Small intestine (tissue), 16 donors: ENCODE measurements at places on chromosomes 13 and 19.

DNA sequence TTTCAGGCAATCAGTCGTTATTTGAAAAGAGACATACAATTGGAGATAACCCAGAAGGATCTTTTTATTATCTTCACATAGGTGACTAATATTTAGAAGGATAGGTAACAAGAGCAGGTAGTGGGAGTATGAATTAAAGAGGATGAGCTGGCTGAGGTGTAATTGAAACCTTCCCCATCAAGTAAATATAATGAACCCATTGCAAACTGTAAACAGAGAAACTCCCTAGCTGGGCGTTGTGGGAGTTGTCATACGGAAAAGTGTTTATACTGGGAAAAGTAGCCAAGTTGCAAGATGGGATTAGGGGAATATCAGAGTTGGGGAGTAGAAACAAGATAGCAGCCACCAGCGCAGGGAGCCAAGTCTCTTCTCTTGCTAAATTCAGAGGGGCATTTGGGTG is 448.4 kb downstream of the COG6 start:
- no peak for DNase-seq

- DNase-seq, result no peak
These were observed 5.8 kb downstream of the TM9SF2 start for GRCh38 chr13:99507054-99507453.

- DNase-seq, result no peak
These were observed 26.2 kb upstream of the CD33 start for GRCh38 chr19:51198641-51199040.

DNA sequence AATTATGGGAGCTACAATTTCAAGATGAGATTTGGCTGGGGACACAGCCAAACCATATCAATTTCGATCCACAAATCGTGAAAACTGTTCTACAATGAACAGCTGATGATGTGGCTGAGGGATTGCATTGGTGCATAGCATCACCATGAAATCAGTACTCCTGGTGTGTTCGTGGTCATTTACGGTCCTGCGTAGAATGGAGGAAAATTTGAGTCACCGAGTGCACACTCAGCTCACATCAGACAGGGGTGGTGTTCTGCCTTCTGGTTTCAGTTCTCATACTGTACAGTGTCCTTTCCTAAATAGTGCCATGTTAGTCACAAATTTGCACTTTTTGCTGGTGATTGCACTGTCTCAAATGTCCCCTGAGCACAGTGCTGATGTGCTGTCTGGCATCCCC is 39.2 kb downstream of the MYH14 start:
- DNase-seq, result no peak

GRCh38 chr19:35224681-35225571 is 3.6 kb downstream of the FAM187B start:
- DNase-seq, result peak; percentile 66

DNA sequence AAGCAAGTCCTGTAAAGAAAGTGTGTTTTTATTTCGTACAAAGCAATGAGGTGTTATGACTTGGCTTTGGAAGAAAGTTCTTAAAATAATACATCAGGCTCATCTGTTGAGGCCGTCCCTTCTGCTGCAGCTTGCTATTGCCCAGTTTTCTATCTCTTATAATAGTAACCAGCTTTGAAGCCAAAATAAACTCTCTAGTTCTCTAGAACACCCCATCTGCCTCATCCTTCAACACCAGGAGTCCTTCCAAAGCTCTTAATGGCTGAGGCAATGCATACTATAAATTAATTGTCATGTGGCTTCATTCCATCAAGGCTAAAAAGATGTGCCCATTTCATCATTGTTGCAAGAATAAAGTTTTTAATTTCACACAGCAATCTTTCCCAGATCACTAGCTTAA is 49.4 kb upstream of the IPO5 start:
- no peak for DNase-seq

- no peak for DNase-seq
These were observed 112.6 kb downstream of the LIG4 start for GRCh38 chr13:108102771-108103170.

DNA sequence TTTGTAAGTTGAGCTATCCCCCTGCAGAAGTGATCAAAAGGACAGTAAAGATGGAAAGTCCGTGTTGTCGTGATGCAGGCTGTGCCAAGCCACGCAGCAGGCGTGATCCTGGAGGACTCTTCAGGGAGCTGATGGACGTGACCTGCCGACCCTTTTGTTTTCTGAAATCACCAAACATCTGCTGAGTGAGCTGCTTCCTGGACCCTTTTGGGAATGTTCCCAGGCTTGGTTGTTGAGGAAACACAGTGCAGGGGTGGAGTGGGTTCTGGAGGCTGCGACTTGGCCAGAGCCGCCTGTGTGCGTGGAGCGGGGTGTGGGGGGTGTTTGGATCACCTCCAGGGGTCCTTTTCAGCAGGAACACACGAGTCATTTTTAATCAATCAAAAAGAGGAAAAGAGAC is 15.4 kb upstream of the CPAMD8 start:
- peak; percentile 21 for DNase-seq

DNA sequence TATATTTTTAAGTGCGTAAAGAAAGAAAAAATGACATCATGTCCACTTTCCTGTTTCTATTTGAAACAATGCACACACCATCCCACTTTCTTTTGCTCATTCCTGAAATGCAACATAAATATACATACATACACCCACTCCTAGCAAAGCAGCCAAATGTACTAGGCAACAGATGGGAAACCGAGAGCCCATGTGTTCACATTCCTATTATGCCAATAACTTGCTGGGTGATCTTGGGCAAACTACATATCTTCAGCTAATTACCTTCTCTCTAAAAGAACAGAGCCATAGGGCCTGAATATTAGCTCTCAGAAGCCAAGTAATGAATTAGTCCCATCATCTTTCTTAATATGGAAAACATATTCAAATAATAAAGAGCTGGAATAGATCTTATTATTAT is 610.6 kb upstream of the ATXN8OS start:
- no peak for DNase-seq

DNA sequence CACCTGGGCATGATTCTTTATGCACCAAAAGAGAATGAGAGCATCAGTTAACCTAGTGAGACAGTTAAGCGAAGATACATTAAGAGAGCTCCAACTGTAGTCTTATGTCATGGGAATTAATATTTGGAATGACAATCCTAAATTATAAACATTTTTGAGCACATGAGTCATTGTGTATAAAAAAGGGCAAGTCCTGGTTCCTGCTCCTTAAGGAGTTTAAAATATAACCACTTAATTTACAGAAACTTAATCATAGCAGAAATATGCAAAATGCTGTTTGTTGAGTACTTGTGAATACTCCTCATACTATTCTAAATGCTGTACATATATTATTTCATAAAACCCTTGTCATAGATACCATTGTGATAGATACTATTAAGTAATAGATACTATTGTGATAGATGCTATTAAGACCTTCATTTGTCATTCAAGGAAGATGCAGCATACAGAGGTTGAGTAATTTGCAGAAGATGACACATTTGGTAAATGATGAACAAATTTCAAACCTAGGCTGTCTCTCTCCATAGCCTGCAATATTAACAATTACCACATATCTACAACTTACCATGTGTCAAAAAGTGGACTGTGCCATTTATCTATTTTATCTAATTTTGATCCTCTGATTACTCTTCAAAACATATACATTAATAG is 301.0 kb downstream of the TBC1D4 start:
- no peak for DNase-seq

- DNase-seq, result peak; percentile 39
These were observed 67.3 kb downstream of the TRPM4 start for GRCh38 chr19:49224879-49225278.

- DNase-seq, result peak; percentile 74
These were observed 120.1 kb downstream of the RGCC start for GRCh38 chr13:41577436-41577835.

DNA sequence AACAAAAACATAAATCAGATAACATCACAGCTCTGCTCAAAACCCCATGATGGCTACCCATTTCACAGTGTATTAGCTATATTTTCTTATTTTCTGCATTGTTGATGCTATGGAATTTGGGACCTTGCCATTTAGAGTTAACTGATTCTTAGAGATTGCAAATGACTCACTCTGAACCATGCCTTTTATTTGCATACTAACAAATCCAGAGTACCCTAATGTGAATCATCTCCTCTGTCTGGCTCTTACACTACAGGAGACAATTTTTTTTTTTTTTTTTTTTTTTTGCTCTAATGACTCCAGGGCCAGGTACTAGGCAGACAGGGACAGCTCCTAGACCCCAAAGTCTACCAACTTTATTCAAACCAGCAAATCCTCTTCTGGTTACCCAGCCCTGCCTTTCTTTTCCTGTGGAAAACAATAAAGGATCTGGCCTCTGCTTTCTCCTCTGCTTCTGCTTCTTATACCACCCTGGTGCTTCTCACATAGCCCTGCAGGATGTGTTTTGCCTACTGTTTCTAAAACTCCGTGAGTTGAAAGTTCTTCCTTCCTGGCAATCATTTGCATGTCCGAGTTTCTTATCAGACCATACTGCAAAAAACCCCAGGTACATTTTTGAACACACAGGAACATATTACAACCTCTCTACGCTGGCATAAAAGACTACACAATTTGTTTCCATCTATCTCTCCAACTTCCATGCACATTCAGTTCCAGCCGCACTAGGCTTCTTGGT is 10.6 kb upstream of the ZNF460 start:
- DNase-seq, result no peak

DNA sequence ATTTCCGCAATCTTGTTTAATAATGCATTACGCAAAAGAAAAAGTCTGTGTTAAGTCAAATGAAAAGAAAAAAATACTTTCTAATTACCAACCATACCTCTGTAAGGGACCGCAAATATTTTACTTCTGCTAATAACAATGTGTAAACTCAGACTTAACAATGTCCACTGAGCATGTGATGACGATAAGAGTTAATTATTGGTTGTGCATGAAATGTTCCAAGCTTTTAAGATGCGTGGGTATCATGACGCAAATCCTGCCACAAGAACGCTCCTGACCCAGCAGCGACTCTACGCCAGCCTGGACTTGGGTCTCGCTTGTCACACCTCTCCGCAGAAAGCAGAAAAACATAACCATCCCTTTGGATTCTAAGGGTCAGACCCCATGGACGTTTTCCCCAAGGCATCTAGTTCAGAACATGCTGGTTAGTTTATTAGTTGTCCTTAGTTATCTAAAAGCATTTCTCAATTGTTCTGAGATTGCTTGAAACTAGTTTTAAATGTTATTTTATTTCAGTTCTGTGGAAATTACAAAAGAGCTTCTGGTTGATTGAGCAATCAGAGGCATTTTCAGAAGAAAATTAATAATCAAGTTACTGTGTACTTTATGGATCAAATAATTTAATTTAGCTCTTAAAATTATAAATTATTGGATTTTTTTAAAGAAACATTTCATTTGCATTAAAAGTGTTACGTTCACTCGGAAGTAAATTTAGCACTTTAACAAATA is 779.9 kb upstream of the ARGLU1 start:
- no peak for DNase-seq

- no peak for DNase-seq
These were observed 77.5 kb downstream of the FNDC3A start for GRCh38 chr13:49053215-49053614.

DNA sequence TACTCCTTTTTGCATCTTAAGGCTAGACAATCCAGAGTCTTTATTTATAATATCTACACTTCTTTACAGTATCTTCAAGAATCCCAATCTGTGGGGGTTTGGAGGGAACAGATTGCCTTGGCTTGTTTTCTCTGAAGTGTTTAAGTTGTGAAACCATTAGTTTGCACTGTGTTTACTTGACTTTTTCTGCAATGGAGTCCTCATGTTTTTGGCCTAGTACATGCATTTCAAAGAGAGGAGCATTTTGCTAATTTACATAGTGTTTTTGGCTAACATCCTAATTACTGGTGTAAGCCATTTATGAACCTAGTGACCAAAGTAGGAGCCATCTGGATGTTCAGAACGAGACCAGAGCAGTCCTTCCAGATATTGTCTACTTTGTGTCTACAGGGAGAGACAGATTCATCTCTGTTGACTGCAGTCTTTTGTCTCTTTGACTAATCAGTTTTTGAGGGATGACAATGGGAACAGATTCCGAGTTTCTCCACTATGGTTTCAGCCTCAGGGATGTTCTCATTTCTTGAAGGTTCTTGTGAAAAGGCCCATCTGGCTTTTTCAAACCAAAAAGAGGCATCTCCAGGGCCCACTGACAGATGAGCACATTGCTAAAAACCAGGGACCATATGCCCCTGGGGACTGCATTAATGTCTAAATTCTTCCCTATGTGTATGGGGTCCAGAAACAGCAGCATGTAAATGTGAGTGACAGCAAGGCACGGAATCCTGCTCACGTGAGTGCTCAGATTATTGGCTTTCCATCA is 53.4 kb downstream of the ING1 start:
- no peak for DNase-seq

DNA sequence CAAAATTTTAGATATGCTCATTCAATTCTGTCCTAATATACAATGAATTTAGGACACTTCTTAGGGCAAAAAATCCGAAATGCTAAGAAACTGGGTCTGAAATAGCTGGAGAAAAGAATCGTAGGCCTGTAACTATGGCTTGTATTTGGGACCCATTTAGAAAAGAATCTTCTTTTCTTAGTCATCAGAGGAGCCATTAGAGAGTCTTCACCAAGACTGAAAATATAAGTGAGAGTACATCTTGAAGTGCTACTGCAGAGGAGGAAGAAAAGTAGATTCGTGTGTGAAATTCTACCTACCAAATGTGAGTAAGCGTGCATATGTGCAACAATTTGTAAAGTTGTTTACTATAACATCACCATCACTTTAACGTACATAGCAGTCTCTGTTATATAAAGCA is 8.8 kb upstream of the DACH1 start:
- no peak for DNase-seq

GRCh38 chr13:98144027-98144741 is 1.3 kb downstream of the FARP1 start:
- peak; percentile 63 for DNase-seq

GRCh38 chr13:94154367-94154766 is 325.1 kb downstream of the DCT start:
- no peak for DNase-seq

DNA sequence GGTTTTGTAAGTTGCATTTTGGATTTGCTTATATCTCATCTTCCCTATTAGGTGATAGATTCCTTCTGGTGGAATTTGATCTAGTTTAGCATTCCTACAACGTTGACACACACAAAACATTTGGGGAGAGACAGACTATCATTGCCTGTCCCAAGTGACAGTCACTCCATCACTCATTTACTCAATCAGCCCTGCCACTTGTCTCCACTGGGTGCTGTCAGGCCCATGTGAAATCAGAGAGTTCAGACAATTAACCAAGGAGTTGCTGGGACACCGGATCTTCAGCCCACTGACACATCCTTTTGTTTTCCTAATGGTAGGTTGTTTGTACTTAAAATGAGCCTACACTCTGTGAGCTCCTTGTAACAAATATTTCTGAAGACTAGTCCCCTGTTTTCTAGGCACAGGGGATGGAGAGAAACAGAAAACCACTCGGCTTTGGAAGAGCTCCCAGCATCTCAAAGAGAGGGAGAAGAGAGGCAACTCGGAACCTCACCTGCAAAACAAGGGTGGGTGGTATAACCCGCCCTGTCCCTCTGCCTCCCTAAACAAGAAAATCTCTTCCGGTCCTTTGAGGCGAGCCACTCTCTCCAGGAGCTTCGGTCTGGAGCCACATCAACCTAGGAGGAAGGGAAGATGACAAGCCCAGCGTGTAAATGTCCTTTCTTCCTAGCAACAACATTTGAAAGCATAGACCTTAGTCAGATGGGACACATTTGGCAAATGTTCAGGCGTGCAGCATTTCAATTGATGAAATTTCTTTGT is 440.9 kb upstream of the KLF12 start:
- DNase-seq, result no peak

GRCh38 chr13:22196777-22197176 is 525.9 kb downstream of the FGF9 start:
- peak; percentile 21 for DNase-seq

GRCh38 chr19:56314381-56315076 is at the start of gene ZSCAN5A:
Gene ZSCAN5A, minus strand, starts transcription at chr19:56314839. Its CDS starts 89,793 bp downstream, at chr19:56225046.
- DNase-seq, result peak; percentile 99
